ENCODE measurements at places on chromosomes 4 and X. TPM values are rescaled to one million over a fixed set of nuclear protein-coding genes. Genes with fewer than 3 reads are reported as not detected.

The NKX1-1 gene
- not detected for polyA plus RNA-seq

The ARSD gene
- 12.6 TPM for polyA plus RNA-seq

The SPANXC gene
- polyA plus RNA-seq: not detected

The RPGR gene
- polyA plus RNA-seq: 1.8 TPM

The SCARB2 gene
- polyA plus RNA-seq: 65.3 TPM

Data from BJ (cell line).